H1 (cell line): ENCODE measurements at places on chromosomes 3 and 15.

DNA sequence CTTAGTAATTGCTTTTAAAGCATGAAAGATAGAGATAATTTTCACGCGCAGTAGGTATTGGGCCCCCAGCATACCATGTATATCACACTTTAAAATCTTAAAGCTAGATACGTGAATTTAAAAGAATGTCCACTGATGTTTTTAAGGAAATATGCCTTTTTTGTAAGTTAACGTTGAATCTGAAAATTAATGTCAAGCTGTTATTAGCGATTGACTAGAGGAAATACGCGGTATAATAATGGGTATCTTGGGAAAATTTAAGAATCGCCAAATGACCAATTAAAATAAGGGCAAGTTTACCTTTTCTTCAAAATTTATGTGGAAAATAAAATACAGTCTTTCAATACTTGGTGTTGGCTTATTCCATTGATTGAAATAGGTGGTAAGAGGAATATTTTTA is 13.3 kb upstream of the CHD2 start:
- no peak for DNase-seq

GRCh38 chr3:194030372-194030771 is 105.6 kb upstream of the HES1 start:
- no peak for DNase-seq

- no peak for DNase-seq
Measured at GRCh38 chr3:77947671-77948070, 907.8 kb downstream of the ROBO2 start.

GRCh38 chr3:186406669-186407635 is 44.9 kb upstream of the DGKG start:
- DNase-seq, result no peak

DNA sequence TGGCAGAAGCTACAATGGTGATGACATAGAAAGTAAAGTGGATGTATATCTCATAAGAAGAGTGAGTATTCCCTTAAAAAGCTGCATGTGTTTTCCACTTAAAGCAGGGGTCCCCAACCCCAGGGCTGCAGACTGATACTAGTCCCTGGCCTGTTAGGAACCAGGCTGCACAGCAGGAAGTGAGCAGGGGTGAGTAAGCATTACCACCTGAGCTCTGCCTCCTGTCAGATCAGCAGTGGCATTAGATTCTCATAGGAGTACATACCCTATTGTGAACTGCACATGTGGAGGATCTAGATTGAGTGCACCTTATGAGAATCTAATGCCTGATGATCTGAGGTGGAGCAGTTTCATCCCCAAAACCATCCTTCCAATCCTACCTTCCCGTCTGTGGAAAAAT is 126.1 kb upstream of the CMC1 start:
- DNase-seq, result no peak

DNA sequence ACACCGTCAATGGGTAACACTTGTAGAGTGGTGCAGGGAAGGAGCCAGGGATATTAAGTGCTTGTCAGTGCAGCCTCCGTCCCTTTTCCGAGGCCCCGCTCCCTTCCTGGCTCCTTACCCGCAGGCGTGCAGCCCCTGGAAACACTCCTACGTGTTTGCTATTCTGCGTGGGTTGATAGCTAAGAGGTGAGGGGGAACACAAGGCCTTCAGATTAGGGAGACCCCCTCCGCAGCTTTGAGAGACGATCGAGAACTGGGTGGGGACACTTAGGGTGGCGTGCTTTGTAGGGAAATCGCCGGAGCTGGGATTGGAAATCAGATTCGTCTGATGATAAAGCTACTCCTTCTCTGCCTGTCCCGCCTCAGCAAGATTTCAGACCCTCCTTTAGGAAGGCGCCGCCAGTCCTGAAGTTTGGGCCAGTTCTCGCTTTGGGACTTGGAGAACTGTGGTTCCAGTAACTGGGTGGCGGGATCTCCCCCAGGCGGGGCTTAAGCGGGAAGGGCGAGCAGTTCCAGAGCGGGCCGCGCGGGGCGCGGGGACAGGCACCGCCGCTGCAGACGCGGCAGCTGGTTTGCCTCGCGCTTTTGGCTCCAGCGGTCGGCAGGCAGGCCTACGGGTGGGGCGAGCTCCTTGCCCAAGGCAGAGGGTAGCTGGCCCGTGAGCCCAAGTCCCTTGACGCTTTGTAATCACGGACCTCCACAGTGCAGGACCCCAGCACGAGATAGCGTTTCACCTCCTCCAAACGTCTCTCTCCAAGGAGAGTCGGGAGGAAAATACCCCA is 8.0 kb upstream of the FAM107A start:
- DNase-seq, result peak; percentile 88

GRCh38 chr3:49028298-49028672 is 913 bp downstream of the IMPDH2 start:
- DNase-seq, result no peak

DNA sequence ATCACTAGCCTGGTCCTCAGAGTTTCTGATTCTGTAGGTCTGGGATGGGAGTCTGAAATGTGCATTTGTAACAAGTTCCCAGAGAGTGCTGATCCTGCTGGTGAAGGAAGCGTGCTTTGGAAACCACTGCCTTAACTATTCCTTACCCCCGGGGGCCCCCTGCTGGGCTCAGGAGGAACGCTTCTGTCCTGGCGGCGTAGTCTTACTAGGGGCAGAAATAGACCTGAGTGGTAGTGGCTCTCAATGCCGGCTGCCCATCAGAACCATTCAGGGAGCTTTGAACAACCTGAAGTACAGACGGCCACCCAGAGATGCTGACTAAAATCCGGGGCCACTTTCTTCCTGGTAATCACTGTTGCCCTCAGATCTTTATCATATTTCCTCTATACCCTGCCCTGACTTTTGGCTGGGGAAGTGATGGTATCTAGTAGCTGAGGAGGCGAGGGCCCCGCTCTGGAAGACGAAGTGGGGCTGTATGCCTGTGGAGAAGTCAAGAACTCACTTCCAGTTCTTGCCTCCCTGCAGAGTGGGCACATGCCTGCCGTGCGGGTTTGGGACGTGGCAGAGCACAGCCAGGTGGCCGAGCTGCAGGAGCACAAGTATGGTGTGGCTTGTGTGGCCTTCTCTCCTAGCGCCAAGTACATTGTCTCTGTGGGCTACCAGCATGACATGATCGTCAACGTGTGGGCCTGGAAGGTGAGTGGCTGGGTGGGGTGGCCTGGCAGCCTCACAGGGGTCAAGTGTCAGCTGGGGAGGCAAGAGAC is 16.3 kb upstream of the JMJD7 start:
- peak; percentile 65 for DNase-seq

GRCh38 chr3:66464512-66464894 is 36.3 kb downstream of the LRIG1 start:
- DNase-seq, result no peak

GRCh38 chr3:86658876-86659275 is 332.1 kb downstream of the VGLL3 start:
- no peak for DNase-seq

- no peak for DNase-seq
Measured at GRCh38 chr15:63519548-63520178, 15.3 kb downstream of the USP3 start.

GRCh38 chr3:197029511-197030167 is at the start of gene MELTF:
TSS of gene MELTF (minus strand) at chr3:197029817. CDS start at chr3:197029702, 115 bp downstream.
- DNase-seq, result peak; percentile 92

- DNase-seq, result no peak
Measured at GRCh38 chr15:74293021-74293810, 57.1 kb downstream of the CCDC33 start.

GRCh38 chr15:48754011-48754410 is 56.9 kb downstream of the CEP152 start:
- no peak for DNase-seq

- DNase-seq, result no peak
Measured at GRCh38 chr3:14783480-14784086, 35.2 kb upstream of the FGD5 start.

DNA sequence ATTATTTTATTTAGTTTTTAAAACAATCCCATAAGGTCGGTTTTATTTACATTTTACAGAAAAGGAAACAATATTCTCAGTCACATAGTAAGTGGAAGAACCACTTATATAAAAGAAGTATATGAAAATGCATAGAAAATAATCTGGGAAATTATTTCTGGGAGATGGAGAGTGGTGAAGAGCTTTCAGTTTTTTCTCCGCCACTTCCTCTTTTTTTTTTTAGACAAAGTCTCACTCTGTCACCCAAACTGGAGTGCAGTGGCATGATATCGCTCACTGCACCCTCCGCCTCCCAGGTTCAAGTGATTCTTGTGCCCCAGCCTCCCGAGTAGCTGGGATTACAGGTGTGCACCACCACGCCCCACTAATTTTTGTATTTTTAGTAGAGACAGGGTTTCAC is 21.2 kb downstream of the RAD51 start:
- DNase-seq, result no peak

DNA sequence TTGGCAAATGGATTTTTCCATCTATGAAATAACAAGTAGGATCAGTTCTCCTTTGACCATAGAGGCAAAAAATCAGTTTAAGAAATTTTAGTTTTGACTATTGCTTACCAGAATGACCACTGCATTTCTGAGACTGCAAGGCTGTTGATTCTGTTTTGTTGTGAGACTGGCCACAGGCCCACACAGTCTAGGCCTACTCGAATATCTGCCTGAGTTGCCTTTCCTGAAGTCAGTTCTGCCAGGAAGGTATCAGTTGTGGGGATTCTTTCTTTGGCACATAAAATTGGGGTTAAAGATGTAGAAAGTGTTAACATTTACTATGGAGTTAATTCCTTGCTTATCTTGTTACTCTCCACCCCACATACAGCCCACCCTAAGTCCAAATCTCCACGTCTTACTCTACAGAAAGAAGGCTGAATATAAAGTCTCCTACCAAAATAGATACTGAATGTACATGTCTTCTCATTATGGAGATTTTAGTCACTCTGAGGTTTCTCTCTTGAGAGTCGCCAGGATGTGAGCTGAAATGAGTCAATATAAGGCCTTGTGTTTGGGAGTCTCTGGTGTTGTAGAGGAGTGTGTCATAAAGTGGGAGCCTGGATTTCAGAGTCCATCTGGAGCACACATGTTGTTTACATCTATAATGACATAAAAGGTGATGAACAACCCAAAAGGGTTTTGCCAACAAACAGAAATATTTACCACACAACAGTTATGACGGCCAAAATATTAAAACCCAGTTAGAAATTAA is 45.0 kb upstream of the WWTR1 start:
- no peak for DNase-seq

- no peak for DNase-seq
Measured at GRCh38 chr15:70432924-70433495, 330.3 kb downstream of the UACA start.

DNA sequence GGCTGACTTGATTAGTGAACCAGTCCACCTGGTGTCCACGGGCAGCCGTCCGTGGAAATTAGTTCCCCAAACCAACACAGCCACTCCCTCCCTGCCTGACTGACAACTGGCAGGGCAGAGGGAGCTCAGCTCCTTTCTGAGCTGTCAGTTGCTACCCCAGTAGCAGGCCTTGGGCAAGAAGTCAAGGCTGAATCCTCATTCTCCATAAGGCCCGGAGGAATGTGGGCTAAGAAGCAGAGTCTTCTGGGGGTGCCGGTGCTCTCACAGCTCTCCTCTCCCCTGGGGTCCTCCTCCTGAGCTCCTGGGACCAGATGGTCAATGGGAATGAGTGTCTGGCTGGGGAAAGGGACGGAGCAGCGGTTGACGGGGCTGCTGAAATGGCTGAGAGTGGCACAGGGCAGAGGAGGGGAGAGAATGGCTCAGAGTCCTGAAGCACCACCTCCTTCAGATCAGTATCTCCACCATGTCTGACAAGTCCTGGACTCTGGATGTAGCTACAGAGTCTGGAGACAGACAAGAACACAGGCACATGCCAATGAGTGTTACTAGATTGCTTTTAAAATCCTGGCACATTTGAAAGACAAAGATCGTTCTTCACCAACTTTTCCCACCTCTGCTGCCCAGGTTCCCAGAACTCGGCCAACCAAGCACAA is 16.9 kb downstream of the AMOTL2 start:
- DNase-seq, result no peak

DNA sequence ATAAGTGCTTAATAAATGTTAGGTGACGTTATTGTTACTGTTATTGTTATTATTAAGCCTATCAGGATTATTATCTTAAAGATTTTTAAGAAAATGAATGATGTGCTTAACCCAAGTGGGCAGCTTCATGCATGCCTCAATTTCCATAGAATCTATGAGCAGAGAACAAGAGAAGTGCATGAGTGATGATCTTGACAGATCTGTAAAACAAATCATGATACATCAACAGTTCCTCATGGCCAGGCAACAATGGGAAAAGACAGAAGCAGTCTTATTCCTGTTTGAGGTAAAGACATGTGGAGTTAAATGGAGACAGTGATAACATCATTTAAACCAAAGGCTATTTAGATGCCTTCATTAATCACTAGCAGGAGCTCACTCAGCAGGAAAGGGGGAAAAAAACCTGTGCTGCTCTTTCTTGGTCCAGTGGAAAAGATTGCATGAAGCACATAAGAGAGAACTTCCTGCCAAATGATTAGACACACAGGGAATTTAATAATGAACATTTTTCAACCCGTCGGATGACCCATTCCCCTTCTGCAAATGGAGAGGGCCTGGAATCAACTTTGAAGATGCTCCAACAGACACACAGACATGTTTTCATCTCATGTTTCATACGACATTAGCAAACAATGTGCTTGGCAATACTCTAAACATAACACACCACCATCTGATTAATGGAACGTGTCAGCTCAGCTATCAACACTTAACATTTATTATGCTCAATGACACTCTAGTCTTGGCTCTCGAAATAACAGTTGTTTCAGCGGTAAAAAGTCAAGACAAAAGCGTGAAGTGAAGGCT is 212.2 kb upstream of the LRRN1 start:
- DNase-seq, result no peak

DNA sequence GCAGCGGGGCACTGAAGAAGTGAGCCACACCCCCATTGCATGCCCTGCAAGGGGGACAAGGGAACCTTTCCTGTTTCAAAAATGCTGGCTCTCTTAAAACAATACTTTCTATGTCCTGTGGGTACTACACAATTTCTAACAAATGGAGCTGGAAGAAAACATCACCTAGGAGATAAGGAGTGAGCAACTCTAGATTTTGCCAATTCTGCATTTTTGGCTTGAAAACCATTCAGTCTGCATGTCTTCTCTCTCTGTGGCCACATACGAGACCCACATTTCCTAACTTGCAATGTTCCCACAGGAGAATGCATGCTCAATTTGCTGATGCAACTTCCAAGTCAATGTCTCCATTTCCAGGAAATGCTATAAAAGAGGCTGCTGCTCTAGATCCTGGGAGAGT is 662.0 kb downstream of the SQOR start:
- DNase-seq, result no peak

GRCh38 chr15:39250460-39251186 is 330.3 kb upstream of the THBS1 start:
- DNase-seq, result no peak

- no peak for DNase-seq
Measured at GRCh38 chr15:70152070-70152480, 54.4 kb upstream of the TLE3 start.

GRCh38 chr3:10883478-10884234 is 67.6 kb downstream of the SLC6A11 start:
- peak; percentile 61 for DNase-seq
